Activated CD4-positive, alpha-beta T cell treated with anti-CD3 and anti-CD28 coated beads, Interleukin-2, Interleukin-6, amounts not matched to agents 100 ng/mL and 50 ng/mL, durations not matched to agents 16 hours and 8 hours (primary cell): ENCODE measurements at places on chromosomes 7 and 10.

DNA sequence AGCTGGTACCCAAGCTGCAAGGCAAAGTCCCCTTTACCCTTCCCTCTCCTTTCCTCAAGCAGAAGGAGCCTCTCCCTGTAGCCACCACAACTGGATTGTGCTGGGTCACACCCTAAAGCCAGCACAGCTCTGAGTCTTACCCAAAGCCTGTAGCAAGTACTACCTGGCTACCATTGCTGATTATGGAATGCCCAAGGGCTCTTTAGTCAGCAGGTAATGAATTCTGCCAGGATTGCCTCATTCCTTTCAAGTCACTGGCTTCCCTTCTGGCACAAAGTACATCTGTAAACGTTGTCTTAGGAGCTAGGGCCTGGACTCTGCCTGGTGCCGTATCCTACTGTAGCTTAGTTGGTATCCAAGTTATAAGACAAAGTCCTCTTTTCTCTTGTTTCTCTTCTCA is 52.0 kb downstream of the FAS start:
- no peak for DNase-seq

DNA sequence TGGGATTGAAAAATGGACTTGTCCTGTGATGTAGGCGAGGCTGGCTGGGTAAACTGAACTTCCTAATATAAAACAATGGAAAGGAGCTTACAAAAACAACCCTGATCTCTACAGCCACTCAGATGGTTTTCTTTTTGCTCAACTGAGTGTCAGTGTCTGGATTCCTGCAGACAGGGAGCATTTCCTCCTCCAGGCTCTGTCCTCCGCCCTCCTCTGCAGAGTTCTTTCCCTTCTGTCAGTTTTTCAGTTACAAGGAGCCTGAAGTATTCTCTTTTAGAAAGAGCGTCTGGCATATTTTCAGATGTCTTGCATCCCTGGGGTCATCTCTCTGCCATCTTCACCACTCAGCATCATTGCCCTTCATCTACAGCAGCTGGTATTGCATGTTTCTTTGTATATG is 50.0 kb upstream of the PITRM1 start:
- no peak for DNase-seq

- DNase-seq: no peak
Measured at GRCh38 chr7:65379318-65379717, 5.7 kb downstream of the ZNF92 start.

DNA sequence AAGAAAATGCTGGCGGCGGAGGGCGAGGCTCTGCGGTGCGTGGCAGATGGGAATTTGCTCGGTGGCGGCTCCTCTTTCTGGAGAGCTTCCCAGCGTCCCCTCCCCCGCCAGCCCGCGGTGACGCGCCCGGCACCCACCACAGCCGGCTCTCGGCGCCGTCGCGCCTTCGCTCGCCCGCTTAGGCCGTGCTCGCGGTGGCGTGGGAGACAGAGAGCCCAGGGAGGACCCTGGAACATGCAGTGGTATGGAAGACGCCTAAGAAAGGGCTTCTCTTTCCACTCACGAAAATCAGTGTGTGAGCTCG is 576 bp upstream of the CSGALNACT2 start:
- peak; percentile 39 for DNase-seq

GRCh38 chr7:141421306-141421705 is 129.9 kb upstream of the AGK start:
- DNase-seq: no peak

DNA sequence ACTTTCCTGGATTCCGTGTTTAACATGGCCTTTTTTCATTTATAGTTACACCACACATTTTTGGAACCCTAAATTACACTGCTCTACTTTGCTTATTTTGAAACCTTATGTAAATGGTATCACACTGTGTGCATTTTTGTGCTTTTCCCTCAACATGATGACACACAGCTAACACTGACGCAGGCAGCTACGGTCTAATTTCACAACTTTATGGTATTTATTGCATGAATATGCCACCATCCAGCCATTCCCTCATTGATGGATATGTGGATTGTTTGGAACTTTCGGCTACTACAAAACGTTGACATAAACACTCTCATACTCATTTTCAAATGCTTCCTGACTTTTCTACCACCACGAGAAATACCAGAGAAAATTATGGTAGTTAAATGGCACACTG is 6.9 kb downstream of the PAPOLB start:
- no peak for DNase-seq

DNA sequence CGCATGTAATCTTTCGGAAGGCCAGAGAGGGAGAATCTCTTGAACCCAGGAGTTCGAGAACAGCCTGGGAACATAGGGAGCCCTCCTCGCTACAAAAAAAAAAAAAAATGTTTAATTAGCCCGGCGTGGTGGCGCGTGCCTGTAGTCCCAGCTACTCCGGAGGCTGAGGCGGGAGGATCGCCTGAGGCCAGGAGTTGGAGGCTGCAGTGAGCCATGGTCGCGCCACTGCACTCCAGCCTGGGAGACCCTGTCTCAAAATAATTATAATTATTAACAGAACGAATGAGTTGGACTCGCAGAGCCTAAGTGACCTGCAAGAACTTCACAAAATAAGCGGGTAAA is 794 bp downstream of the PCGF6 start:
- no peak for DNase-seq

DNA sequence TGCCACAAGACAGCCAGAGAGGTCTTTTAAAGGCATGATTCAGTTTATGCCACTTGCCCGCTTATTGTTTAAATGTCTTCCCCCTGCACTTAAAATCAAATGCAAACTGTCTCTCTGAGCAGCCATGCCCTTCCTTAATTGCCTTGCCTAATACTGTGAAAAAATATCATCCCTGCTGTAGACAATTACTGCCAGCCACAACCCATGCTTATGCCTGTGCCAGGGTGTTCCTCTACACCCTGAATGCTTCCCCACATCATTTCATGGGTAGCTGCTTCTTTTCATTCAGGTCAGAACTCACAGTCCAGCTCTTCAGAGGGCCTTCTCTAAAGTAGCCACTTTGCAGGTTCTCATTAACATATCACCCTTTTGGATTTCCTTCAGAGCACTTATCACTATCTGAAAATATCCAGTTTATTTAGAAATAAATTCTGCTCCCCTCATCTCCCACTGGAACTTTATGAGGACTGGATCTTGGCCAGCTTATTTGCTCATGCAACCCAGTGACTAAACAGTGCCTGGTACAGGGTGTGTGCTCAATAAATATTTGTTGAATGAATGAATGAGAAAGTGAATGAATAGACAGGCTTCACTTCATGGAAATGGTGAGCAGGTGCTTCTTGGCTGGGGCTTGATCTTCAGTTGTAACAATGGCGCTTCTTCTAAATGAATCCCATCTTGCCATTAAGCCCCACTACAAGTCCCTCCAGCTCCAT is 162.4 kb upstream of the MDFIC start:
- no peak for DNase-seq

DNA sequence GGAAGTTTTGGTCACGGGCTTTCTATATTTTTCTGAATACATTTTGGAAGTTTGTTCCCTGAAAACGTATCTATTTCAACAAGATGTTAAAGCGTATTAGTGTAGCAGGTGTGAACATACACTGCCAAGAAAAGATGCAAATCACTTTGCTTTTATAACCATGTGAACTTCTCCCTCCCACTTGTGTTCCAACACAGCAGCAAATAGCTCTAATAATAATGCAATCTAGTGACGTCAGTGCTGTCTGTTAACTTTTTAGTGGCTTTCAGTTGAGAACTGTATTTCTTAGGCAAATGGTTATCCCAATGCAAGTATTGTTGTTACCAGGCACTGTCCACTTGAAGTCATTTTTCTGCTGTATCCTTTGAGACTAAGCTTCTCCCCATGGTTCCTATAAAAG is 188.4 kb upstream of the IGFBP3 start:
- no peak for DNase-seq

GRCh38 chr7:36487756-36488336 is 98.2 kb downstream of the ANLN start:
- DNase-seq: peak; percentile 73

GRCh38 chr10:99981581-99982199 is 28.1 kb downstream of the DNMBP start:
- no peak for DNase-seq

GRCh38 chr7:114432703-114433102 is 18.1 kb downstream of the FOXP2 start:
- no peak for DNase-seq

DNA sequence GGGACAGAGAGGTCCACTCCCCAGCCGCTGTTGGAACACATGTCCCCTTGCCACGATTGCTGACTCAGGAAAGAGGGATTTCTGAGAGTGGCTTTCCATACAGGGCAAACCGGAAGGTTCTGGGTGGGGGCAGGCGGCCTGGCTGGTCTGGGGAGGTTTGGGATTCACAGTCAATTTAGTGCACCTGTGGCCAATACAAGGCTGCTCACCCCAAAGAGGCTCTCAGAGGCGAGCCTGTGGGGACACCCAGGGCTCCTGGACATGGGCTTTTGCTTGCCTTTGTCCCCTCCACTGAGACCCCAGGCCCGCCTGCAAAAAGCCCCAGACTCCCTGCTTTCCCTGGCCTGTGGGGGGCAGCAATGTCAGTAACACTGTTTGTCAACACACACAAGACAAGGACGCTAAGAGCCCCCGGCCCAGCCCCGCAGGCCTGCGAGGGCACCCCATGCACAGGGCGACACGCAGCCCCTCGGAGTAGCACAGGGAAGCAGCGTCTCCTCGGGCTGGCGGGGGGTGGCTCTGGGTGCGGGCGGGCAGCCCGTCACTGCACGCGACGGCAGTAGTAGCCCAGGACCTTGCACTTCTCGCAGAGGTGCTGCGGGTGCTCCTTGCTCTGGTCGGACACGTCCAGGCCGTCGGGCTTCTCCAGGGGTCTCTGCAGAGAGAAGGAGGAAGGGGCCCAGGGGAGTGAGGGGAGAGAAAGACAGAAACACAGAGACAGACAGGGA is 38.7 kb downstream of the PPIF start:
- no peak for DNase-seq

DNA sequence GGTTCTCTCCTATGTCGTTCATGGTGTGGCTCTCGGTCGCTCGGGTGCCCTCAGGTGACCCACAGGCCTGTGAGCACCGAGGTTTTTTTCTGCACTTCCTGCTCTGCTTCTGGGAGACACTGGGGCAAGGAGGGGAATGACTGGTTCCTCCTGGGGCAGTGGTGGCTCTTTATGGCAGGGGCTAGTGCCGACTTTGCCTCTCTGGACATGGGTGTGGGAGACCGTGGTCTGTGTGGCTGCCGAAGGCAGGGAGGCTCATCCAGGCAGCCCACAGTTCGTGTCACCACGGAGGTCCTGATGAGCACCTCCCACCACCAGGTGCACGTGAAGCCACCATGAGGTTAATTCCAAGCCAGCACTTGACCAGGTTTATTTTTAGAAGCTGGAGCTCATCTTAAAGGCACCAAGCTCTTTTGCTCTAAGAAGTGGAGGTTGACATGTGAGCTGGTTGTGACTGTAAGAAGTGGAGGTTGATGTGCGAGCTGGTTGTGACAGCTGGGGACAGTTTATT is 24.7 kb upstream of the DPYSL4 start:
- peak; percentile 58 for DNase-seq

DNA sequence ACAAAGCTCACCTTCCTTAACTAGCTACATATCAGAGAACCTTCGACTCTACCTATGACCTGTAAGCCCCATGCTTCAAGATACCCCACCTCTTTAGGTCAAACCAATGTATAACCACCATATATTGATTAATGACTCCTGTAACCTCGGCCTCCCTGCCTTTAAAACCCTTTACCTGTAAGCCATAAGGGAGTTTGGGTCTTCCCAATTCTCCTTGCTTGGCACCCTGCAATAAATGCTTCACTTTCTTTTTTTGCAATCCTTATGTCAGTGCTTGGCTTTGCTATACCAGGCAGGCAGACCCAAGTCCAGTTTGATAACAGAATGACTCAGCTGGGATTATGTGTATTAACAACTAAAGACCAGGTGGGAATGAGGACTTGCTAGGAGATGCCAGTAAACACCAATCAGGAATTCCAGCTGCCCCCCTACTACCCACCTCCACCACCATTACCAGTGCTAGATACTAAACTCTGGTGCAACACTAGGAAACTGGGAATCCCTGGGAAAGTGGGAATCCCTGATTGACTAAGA is 22.0 kb upstream of the SLC35G1 start:
- DNase-seq: no peak

DNA sequence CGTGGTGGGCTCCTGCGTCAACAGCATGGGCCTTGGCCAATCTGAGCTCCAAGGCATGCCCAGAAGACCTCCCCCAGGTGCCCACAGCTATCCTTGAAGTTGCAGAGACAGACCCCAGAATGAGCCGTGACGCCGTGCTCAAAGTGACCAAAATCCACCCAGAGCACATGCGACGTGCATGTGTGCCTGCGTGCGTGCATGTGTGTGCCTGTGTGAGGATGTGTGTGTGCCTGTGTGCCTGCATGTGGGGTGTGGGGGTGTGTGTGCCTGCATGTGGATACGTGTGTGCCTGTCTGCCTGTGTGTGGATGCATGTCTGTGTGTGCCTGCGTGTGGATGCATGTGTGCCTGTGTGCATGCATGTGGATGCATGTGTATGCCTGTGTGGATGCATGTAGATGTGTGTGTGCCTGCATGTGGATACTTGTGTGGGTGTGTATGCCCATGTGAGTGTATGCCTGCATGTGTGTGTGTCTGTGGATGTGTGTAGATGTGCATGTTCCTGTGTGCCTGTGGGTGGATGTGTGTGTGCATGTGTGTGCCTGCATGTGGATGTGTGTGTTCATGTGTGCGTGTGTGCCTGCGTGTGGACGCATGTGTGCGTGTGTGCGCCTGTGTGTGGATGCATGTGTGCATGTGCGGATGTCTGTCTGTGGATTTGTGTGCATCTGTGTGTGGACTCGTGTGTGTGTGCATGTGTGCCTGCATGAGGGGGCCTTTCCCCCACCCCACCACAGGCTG is 42.6 kb downstream of the PWWP2B start:
- no peak for DNase-seq

DNA sequence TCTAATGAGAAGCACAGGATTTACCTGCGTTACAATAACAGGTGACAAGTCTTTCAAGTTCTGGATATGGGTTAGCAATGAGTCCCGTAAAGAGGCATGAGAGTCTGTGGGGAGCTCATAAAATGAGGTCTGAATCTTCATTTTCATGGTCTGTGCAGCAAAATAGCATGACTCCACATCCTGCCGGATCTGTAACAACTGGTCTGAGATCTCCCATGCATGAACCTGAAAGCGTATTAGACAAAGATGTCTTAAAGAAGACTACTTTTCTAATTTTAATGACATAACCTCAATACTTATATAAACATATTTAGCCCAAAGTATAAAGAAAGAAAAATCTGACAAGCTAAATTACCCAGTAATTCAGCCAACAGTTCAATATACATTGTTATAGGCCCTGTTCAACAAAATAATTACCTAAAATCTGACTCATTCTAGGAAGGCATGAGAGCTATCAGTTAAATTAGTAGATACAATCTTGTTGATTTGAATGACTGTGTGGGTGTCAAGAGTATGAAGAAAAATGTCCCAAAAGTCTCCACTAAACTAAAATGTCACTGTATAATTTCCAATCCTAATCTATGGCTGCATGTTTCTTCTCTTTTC is 36.9 kb downstream of the TNPO3 start:
- no peak for DNase-seq

DNA sequence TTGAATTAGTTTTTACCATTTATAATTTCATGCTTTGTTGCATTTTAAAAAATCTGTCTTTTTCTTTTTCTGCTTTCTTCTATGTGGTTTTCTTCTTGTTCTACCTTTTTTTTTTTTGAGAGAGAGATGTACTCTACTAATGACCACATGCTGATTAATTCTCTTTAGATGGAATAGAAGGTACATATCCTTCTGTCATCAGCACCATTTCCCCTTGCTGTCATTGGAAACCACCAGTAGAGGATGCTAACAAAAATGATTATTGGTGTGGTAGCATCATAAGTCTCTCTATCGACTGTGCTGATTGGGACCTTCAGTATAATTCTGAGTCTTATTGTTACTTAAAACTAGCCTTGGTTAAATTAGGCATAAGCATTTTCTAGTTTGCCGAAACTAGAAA is 3.6 kb downstream of the ZEB1 start:
- peak; percentile 54 for DNase-seq
